NCI-H345 (cell line): ENCODE measurements at places on chromosomes 16 and 17.

GRCh38 chr16:71357681-71358080 lies 842 bp upstream of the CALB2 start:
- peak; percentile 7 for DNase-seq

DNA sequence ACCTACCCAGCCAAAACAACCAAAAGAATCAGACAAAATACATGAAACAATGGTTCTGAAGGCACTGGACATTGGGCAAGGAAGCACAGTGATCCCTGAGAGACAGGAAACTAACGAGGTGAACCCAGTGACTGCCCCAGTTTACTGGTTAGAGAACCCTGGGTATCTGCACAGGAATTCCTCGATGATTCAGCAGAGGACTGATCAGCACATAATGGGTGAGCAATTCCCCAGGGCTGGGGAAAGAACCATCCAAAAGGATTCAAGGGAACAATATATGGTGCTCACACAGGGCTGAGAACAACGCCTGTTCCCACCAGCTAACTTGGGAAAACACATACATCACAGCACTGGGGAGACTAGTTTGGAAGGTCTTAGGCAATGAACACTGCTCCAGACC lies 167.2 kb downstream of the PARN start:
- DNase-seq = no peak

- DNase-seq = no peak
Observed at GRCh38 chr16:73131156-73131862, 83.4 kb upstream of the ZFHX3 start.

DNA sequence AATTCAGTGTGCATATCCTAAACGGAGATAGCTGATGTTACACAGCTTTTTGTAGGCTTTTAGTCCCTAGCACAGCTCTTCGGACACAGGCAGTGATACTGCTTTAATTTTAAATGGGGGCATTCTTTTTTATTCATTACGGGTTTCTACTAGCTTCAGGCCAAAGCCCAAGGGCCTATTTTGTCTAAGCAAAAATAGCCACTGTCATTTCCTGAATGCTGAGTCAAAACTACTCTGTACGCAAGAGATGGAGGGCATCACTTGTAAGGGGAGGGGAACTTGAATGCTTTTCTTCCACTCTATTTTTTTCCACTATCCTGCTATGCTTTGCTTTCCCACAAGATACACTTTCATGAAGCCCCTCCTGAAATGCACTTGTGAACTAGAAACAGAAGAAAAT lies 360.7 kb downstream of the PMP22 start:
- no peak for DNase-seq

- no peak for DNase-seq
Observed at GRCh38 chr17:62751060-62751691, 56.9 kb downstream of the MARCHF10 start.

- peak; percentile 76 for DNase-seq
Observed at GRCh38 chr17:38663125-38663751, 11.5 kb downstream of the EPOP start.

DNA sequence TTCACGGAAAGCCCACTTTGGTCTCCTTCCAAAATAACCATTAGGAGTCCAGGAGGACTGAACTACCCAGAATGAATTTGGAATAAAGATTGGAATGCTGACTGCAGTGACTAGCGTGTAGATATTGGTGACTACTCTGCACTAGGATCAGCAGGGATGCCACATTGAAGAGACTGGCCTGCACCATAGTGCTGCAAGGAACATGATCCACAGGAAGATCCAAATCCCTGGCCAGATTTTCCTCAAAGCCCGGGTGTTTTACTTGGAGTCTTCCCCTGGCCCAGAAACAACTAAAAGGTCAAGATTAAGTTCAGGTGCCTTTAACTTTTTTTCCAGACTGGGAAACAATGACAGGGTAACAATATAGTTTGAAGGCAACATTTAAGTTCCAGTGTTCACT lies 870.4 kb downstream of the CDH8 start:
- no peak for DNase-seq

DNA sequence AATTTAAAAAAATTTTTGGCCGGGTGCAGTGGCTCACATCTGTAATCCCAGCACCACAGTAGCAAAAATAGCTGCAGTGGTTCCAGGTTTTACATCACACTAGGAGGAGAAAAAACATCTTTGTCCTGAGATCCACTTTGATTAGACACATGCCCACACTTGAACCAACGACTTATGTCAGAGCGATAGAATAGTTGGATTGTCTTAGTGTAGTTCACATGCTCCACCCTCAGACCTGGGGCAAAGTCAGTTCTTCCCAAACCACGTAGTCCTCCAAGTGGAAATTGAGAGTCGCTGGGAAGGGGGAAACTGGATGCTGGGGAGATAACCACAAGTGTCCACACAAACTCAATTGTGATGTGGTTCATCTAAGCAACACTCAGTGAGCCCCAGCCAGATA lies 11.4 kb upstream of the ITGAM start:
- DNase-seq = no peak

GRCh38 chr17:49223517-49224197 lies 6.9 kb downstream of the PHOSPHO1 start:
- peak; percentile 37 for DNase-seq

DNA sequence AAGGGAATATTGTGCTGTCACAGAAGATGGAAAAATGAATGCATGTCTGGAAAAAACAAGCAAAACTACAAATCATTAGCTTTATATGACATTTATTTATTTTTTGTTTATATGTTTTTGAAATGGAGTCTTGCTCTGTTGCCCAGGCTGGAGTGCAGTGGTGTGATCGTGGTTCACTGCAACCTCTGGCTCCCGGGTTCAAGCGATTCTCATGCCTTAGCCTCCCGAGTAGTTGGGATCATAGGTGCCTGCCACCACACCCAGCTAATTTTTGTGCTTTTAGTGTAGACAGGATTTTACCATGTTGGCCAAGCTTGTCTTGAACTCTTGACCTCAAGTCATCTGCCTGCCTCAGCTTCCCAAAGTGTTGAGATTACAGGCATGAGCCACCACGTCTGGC lies 8.5 kb downstream of the NDE1 start:
- DNase-seq = no peak

- no peak for DNase-seq
Observed at GRCh38 chr17:65332375-65332774, 195.2 kb downstream of the RGS9 start.

DNA sequence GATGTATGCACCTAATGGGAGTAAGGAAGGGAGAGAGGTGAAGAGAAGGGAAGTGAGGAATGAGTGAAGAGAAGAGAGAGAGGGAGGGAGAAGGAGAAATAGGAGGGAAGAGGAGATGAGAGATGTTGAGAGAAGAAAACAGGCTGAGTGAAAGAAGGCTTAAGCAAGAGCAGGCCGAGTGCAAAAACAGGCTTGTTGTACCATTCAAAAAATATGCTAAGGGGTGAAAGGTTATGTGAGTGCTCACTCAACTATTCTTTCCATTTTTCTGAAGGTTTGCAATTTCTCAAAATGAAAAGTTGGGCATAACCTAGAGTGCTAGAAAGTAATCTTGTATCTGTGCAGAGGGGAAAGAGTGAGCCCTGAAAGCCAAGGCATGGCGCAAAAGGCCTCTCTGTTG lies 22.9 kb downstream of the RPGRIP1L start:
- no peak for DNase-seq

DNA sequence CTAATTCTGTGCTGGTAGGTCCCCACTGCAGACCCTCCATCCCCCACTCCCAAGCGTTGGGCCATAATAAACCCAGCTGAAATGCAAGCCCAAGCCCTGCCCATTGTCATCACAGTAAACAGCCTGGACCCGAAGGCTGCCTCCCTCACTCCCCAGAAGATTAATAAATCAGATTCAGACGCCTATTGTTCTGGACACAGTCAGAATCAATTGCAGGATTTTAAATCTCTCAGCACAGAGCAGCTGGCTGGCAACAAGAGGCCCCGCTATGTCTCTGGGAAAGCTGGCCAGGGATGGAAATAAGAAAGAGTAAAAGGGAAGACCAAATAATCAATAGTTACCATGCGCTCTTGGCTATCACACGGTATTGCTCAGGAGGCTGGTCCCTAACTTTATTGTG lies 93.9 kb downstream of the C17orf67 start:
- no peak for DNase-seq

GRCh38 chr17:1179818-1180742 lies at the start of gene ABR:
TSS of gene ABR (minus strand) at chr17:1179981. CDS start at chr17:1179727, 254 bp downstream.
- DNase-seq = no peak

DNA sequence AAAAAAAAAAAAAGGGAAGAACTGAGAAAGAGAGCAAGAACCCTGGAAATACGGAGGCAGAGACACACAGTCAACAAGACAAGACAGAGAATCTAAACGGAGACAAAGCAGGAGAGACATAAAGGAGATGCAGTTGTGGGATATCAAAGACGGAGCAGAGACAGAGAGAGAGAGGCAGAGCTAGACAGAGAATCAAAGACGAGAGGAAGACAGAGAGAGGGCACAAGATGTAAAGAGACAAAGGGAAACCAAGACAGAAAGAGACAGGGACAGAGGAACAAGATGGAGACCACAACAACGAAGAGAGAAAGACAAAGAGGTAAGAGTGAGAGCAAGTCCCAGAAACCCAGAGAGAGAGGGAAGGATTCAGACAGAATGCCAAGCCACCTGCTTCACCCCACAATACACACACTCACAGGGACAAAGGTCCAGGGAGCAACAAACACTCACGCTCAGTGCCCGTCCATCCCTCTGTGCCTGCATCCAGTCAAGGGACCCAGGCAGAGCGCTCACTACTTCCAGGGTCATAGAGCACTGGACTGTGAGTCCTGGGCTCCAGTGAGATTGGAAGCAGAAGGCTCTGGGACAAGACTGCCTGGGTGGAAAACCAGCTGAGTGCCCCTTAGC lies 88.9 kb downstream of the C16orf78 start:
- no peak for DNase-seq

DNA sequence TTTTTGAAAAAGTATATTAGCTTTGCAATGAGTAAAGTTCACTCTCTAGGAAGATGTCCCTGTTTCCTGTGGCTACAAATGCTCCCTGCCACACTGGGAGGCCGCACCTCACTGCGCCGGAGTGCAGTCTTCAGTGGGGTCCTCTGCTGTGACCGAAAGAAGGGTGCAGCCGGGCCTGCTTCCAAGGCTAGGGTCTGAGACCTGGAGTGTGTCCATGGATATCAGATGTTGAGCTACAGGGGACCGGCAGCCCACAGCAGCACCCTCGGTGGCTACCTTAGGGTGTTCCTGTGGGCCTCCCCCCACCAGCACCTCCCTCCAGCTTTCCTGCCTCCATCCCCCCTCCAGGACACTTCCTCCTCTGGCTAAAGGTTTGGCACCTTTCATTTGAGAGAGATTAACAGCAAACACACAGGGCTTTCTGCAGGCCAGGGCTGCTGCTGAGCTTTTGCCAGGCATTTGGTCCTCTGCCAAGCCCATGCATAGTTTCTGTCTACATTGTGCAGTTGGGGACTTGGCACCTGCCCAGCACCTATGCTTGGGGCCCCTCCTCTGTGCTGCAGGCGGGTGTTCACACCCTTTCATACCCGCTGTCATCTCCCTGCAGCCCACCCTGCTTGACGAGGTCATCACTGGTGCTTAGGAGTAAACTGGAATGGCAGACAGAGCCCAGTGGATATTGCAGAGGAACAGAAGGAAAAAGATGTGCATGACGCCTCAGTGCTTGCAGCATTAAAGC lies 33.8 kb upstream of the CRISPLD2 start:
- DNase-seq = peak; percentile 90

DNA sequence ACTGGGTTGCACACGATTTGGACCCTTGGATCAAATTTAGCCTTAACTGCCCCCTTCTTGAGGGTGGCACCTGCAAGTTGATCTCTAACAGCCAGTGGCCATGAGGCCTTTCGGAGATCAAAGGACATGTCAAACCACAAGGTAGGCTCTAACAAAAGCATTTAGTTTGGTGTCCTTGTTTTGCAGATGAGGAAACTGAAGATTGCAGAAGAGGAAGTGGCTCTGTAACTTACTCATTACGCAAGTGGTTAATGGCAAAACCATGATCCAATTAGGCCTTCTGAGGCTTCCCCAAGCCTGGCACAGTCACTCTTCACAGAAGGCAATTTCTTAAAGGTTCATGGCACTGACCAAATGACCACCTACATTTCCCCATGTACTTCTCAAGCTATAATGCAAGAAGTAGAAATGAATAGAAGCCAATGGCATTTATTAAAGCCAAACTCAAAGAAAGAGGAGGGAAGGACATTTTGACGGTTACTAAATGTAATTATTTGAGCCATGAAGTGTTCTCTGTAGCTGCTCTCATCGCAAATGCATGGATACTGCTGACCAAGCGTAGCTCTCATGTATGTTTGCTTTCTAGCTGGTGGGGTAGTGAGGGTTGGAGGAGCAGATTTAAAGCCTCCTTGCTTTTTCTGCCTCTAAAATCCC lies 32.8 kb upstream of the ABCC12 start:
- DNase-seq = no peak

GRCh38 chr16:48330189-48330840 lies 54.9 kb downstream of the SIAH1 start:
- no peak for DNase-seq

DNA sequence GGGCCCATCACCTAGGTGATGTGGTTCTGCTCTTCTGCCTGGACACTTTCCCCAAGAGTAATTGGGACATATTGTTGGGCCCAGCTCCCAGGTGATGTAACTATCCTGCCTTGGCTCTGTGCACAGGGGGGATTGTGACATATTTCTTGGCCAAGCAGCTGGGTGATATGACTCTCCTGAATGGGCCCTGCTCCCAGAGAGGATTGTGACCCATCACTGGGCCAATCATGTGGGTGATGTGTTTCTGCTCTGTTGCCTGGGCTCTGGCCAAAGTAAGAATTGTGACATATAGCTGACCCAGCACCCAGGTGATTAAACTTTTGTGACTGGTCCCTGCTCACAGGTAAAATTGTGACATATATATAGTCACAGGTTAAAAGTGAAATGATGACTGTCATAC lies 1904.9 kb downstream of the TP53TG3F start:
- DNase-seq = no peak

GRCh38 chr17:63181856-63182255 lies 215.8 kb downstream of the TANC2 start:
- DNase-seq = no peak

DNA sequence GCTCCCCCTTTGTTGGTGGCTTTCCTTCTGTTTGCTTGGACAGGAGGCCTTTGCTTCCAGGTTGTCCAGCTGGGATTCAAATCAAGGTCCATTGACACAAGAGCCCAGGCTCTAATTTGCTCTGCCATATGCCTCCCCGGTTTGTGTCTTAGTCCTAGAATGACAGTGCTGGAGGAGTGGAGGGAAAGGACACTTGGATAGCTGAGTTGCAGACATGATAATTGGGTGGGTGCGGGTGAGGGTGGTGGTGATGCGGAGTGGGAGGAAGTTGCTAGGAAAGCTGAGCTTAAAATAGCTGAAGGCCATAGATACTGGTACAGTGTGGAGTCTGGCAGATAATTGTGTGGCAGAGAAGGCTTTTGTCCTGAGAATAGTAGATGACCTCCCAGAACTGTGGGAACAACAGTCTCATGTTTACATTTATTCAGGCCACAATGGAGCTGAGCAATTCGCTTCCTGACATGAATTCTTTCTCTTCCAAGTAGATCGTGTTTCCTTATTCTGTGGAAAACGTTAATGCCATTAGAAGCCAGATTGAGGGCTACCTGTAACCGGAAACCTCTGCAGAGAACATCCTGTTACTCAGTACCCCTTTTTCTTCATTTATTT lies 23.8 kb downstream of the SEC14L1 start:
- peak; percentile 50 for DNase-seq

GRCh38 chr16:85518398-85519049 lies 94.6 kb upstream of the GSE1 start:
- DNase-seq = no peak

- DNase-seq = no peak
Observed at GRCh38 chr16:81611721-81612120, 167.1 kb downstream of the CMIP start.

GRCh38 chr17:27539794-27540317 lies 83.6 kb downstream of the KSR1 start:
- no peak for DNase-seq

- no peak for DNase-seq
Observed at GRCh38 chr17:2058586-2059546, 4.0 kb downstream of the HIC1 start.

GRCh38 chr17:48310748-48311213 lies 119.2 kb downstream of the SKAP1 start:
- DNase-seq = no peak
